ENCODE measurements at places on chromosomes 4 and X. TPM values are rescaled to one million over a fixed set of nuclear protein-coding genes. Genes with fewer than 3 reads are reported as not detected.

GRCh38 chr4:54675721-54676461, 18.1 kb downstream of the KIT start:
- peak; percentile 19 for DNase-seq

DNA sequence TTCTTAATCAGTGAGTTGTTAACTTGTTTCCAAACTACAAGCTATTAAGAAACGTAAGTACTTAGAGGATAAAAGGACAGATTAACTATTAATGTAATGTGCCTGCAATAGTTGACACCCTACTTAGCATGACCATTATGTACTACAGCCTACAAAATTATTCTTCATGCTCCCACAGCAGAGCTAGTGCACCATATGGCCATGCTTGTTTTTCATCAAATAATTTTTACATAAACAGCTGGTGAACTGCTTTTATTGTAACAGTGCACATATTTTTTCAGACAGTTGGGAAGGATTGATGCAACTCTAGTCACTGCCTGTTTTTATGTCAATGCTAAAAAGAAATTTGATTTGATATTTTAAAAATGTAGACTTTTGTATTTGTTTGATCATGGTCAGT, 10.2 kb upstream of the MAGEB10 start:
- DNase-seq: no peak

ANK2 gene
- 121 TPM for total RNA-seq

DNA sequence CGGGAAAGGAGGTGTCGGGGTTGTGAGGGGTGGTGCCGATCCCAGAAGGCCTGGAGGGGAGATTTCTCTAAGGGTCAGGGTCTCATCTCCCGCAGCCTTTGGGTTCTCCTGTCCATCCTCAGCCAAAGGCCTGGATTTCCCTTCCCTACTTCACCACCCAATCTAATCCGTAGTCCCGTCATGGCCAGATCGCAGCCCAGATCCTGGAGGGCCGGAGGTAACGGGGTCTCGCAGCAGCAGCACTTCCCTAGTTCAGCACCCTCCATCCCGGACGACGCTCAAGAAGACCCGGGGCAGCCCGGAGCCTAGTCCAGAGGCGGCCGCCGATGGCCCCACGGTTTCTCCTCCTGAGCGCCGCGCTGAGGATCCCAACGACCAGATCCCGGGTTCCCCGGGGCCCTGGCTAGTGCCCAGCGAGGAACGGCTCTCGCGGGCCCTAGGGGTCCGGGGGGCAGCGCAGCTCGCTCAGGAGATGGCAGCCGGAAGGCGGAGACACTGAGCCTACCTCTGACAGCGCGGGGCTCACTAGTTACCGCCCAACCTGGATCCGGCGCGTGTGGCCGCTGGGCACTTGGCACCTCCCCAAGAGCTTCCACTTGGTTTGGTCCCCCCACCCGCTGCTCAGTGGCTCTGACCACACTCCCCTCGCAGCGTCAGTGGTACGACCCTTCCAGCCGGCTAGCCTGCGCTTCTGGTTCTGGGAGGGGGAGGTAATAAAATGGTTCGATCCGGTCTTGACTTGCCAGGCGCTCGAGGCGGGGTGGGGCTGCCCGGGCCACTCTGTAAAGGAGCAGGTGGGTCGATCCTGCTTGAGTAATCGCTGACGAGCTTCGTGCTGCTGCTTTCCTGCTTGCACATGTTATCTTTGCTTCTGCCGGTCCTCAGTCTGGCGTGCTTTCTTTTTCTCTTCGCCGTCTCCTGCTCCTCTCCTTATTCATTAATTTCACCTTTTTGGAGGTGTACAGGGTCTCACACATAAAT, 3.6 kb downstream of the MAGIX start:
- peak; percentile 89 for DNase-seq

DNA sequence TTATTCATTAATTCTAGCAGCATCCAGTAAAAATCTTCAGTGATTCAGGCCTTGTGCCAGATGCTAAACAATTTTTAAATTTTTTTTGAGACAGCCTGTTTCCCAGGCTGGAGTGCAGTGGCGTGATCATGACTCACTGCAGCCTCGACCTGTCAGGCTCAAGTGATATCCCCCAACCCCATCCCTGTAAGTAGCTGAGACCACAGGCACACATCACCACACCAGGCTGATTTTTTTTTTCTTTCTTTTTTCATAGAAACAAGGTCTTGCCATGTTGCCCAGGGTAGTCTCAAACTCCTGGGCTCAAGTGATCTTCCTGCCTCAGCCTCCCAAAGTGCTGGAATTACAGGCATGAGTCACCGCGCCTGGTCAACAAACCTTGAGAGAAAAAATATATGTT, 705.5 kb downstream of the ARAP2 start:
- DNase-seq: no peak

- no peak for DNase-seq
Observed at GRCh38 chr4:99818661-99819060, 2.0 kb downstream of the DAPP1 start.

GBA3 gene
- total RNA-seq: not detected

SLC38A5 gene
- total RNA-seq: 2.3 TPM

C4orf50 gene
- total RNA-seq: 0.32 TPM

GRCh38 chr4:138311771-138312535, 69.8 kb upstream of the SLC7A11 start:
- DNase-seq: no peak

ABLIM2 gene
- total RNA-seq: 0.24 TPM

DNA sequence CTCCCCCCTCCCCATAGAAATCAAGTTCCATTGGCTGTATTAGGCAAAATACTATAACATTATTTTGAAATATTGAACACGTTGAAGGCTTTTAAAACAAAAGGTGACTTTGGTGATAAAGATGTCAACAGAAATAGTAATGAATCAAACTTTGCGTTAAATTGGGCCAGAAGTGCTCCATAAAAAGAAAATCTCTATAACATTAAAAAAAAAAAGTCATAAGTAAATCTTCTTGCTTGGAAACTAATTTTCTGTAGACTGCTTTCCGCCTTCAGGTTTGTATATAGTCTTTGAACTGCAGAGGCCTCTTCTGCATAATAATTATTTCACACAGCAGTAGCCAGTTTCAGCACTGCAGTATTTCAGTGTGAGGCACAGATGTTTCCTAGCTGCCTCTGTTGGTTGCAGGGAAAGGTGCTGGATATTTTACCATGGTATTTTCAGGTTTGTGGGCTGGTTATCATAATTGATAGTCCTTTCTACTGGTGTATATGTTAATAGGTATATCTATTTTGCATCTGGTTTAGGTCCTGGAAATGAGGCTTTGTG, 158.9 kb downstream of the KDM6A start:
- no peak for DNase-seq

- DNase-seq: no peak
Observed at GRCh38 chr4:152693871-152694270, 14.1 kb upstream of the TMEM154 start.

DNA sequence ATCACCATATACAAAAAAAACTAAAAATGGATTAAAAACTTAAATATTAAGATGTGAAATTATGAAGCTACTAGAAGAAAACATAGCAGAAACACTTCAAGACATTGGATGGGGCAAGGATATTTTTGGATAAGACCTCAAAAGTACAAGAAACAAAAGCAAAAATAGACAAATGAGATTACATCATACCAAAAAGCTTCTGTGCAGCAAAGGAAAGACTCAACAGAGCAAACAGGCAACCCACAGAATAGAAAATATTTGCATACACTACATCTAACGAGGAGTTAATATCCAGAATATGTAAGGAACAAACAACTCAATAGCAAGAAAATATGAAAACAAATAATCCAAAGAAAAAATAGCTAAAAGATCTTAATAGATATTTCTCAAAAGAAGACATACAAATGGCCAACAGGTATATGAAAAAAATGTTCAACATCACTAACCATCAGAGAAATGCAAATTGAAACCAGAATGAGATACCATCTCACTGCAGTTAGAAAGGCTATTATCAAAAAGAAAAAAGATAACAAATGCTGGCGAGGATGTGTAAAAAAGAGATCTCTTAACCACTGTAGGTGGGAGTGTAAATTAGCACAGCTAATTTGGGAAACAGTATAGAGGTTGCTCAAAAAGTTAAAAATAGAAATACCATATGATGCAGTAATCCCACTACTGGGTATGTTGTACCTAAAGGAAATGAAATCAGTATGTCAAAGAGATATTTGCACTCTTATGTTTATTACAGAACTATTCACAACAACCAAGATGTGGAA, 17.8 kb upstream of the LRCH2 start:
- no peak for DNase-seq

GRCh38 chrX:3181846-3182245, 140.6 kb downstream of the ARSF start:
- DNase-seq: no peak

AMTN gene
- not detected for total RNA-seq

DNA sequence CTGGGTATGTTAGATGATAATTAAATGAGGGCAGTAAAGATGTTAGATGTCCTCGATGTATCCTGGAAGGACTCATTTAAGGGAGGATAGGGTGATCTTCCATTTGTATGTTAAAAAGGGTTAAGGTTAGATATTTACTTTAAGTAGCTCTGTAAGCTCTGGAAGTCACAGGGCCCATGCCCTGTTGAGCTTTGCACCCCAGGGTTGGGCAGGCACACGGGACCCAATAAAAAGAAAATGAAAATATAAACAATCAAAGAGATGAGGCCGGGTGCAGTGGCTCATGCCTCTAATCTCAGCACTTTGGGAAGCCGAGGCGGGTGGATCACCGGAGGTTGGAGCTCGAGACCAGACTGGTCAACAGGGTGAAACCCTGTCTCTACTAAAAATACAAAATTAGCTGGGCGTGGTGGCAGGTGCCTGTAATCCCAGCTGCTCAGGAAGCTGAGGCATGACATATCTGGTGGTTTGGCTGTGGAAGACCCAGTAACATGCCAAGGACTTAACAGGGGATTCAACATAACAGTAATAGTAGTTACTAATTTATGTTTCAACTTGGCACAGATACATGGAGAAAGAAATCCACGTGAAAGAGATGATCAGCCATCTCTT, 16.9 kb upstream of the PHEX start:
- no peak for DNase-seq

DNA sequence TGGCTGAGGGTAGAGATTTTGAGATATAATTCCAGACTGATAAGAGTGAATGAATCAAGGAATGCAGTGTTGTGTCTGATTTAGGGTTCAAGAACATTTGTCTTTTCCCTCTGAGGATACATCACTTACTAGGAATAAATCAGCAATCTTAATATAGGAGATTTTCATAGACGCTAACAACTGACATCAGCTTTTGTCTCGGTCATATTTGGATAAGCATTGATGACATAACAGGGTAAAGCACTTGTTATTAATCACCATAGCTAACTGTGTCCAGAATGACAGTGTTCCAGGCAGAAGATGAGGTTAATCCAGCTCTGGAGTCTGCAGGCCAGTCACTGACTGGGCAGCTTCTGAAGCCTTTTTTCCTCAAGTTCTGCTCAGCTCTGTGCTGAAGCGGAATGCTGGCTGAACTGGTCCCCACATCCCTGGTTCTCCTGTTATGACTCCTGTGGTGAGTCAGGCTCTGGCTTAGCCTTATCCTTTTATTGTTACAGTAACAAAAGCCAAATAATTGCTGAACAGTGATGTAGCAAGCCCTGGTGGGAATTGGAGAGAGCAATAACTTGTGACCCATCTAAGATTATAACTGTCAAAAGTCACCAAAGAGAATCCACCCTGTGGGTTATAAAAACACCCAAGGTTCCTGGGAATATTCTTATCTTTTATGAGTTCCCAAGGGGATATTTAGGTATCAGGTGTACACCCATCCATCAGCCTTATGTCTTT, 41.8 kb downstream of the FNIP2 start:
- peak; percentile 17 for DNase-seq

TCEAL7 gene
- total RNA-seq: 30.8 TPM

INPP4B gene
- 1.3 TPM for total RNA-seq

GRCh38 chr4:40688446-40689095, 58.9 kb upstream of the RBM47 start:
- no peak for DNase-seq
